ENCODE measurements at places on chromosomes 7 and 10. TPM values are rescaled to one million over a fixed set of nuclear protein-coding genes. Genes with fewer than 3 reads are reported as not detected.
A peak's percentile ranks its signal among the peaks of the same experiment; 100 is the strongest.

Gene DDC
- polyA plus RNA-seq: 418 TPM

Gene ATRNL1
- polyA plus RNA-seq: not detected

Gene FXYD4
- 0.10 TPM for polyA plus RNA-seq

Gene HABP2
- 0.89 TPM for polyA plus RNA-seq

Gene PVRIG
- polyA plus RNA-seq: 1.0 TPM

Gene ANKRD61
- polyA plus RNA-seq: 0.67 TPM

Gene TMEM140
- polyA plus RNA-seq: 13.2 TPM

Gene CPA4
- not detected for polyA plus RNA-seq

Gene VSTM2A
- not detected for polyA plus RNA-seq

Gene CAMK2B
- 1.3 TPM for polyA plus RNA-seq

Gene ACSL5
- polyA plus RNA-seq: 245 TPM

Gene MBL2
- not detected for polyA plus RNA-seq

- no peak for DNase-seq
Measured at GRCh38 chr7:45564886-45565455, 9.2 kb upstream of the ADCY1 start.

DNA sequence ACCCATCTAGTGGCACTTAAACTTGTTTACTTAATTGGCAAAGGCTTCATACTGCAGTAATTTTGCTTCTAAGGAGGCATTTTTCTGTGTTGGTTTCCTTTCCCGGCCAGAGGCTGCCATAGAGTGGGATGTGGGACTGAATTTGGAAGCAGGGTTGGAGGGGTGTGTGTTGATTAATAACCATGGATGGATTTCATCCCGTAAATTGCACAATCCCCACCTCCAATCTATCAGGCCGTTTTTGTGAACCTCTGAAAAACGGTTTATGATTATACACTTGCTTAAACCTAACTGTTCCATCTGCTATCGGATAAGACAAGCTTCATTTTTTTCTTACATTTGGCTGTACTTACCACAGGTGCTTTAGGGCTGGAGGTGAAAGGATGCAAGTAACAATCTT, 1.3 kb downstream of the TMEM60 start:
- DNase-seq: no peak

DNA sequence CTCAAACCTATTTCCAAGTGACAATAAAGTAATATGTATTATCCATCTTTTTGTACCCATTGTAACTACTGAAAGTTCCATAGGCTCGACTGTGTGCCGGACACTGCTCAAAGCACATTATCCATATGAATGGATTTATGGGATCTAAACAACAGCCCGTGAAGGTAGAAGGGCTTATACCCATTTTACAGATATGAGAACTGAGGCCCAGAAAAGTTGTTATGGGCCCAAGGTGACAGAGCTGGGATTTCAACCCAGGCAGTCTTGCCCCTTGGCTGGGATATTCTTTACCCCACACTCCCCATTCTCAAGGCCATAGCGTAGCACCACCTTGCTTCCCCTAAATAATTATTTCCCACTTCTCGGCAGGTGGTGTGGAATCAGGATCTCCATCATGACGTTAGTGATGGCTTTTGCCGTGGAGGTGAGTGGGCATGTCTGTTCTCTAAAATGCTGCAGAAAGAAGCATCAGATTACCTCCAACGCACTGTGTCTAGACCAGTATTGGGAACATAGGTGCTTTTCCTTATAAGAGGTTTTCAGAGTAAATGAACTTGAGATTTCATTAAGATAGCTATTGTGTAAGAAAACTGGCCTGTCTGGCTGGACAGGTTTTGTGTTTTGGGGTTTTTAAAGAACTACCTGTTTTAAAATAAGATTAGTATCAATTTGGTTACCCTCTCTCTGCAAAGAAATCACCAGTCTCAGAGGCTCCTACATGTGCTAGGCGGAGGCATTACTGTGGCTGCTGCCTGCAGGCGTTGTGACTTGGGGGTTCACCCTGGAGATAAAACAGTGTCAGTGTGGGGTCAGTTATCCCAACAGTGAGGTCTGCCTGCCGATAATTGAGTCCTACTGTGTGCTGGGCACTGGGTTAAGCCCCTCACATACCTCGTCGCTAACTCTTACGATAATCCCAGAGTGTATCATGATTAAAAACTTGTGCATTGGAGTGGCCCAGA, 85.1 kb upstream of the SDK1 start:
- DNase-seq: no peak

DNA sequence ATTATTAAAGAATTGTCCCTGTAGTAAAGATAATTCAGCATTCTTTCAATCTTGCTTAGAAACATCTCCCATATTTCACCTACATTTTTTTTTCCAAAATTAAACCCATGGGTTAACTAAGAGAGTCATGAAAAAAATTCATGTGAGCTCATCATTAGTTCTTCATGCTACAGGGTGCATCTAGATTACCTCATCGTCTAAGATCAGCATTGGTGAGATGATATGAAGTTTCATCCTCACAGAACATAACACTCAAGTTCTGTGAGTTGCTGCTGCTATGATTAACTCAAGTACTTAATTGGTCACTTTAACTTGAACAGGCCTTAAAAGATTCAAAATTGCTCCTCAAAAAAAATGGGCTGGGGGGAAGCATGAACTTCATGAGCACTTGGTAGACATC, 50.0 kb downstream of the RAB11FIP2 start:
- DNase-seq: no peak

DNA sequence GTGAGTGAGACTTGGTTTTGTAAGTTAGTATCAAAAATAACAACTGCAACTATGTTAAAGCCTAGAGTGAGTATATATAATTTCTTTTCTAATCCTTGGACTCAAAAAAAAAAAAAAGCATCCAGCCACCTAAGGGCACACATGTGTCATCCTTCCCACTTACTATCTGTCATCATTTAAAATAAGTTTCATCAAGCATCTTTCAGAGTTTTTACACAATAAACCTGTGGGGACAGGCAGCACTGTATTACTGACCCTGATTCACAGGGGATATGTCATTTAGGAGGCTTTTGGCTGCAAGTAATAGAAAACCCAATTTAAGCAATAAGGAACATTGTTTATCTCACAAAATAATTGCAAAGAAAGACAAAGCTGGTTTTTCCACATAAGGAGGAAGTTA, 32.3 kb upstream of the OSBPL3 start:
- no peak for DNase-seq

DNA sequence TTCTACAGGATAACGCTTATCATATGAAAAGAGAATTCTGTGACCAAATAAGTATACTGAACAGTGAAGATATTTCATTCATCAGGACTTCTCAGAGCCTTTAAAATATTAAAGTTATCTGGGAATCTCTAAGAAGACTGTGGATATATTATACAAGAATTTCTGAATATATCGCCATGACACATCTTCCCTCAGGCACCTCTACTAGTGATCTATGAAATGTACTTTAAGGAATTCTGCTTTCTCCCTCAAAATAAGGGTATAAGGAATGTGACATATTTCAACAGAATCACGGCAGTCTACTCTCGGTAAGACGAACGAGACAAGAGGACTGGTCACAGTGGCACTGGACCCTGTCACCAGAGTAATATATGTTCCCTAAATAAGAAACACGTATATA, 504.2 kb upstream of the PHF14 start:
- DNase-seq: no peak

GRCh38 chr7:158025686-158026600, 561.7 kb downstream of the PTPRN2 start:
- no peak for DNase-seq

- DNase-seq: peak; percentile 52
Measured at GRCh38 chr7:32062150-32062549, 8.1 kb downstream of the PDE1C start.

DNA sequence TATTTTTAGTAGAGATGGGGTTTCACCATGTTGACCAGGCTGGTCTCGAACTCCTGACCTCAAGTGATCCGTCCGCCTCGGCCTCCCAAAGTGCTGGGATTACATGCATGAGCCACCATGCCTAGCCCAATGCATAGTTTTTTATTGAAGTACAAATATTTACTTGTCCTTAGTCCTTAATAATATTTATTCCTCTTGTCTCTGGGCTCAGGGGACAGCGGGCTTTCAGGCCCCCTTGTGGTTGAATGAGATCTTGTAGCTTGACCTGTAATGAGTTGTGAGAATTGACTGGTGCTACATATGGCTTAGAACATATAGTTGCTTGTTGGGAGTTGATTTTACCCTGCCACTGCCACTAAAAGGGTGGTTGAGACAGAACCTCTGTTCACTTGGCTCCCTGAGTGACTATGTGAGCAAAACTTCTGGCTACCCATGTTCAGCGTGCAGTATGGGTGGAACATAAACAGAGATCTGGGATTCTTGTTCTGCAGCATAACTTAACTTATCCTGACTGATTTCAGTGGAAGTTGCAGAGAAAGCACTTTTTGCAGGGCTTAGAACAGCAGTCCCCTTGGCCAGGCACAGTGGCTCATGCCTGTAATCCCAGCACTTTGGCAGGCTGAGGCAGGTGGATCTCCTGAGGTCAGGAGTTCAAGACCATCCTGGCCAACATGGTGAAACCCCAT, 14.9 kb downstream of the CCL26 start:
- peak; percentile 37 for DNase-seq

GRCh38 chr10:47311193-47311931, 10.9 kb upstream of the GDF2 start:
- DNase-seq: peak; percentile 81

DNA sequence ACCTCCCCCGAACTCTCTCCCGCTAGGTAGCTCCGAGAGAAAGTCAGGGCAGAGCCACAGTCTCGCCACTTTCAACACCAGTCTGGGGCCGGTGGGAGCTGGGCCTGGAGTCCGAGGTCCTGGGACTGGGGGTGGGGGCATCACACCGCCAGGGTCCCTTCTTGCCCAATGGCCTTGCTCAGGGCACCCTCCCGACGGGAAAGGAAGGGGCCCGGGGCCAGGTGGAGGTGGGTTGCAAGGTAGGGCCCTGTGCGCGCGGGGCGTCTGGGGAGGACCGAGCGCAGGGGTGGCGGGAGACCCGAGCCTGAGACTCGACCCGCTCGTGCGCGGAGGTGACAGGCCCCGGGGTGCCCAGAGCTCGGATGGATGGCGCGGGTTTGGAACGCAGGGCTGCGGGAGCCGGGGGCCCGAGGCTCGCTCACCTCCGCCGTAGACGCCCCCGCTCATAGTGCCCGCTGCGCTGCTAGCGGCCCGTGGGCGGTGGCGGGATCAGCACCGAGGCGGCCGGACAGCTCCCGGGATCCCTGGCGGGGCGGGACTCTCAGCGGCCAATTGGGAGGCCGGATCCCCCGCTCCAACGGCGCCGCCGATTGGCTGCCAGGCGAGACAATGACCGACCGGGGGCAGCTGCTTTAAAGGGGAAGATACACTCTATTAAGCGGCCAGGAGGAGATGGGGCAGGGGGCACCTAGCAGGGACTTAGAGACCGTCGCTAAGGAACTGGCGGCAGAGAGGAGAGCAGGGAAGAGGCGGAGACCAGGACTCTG, at the start of gene ACTL6B:
ACTL6B (minus strand) TSS at position 541 of the 767 bp plus-strand sequence; CDS start at position 447, 94 bp downstream.
- peak; percentile 36 for DNase-seq

GRCh38 chr10:66678521-66678920, 247.3 kb upstream of the LRRTM3 start:
- DNase-seq: no peak

DNA sequence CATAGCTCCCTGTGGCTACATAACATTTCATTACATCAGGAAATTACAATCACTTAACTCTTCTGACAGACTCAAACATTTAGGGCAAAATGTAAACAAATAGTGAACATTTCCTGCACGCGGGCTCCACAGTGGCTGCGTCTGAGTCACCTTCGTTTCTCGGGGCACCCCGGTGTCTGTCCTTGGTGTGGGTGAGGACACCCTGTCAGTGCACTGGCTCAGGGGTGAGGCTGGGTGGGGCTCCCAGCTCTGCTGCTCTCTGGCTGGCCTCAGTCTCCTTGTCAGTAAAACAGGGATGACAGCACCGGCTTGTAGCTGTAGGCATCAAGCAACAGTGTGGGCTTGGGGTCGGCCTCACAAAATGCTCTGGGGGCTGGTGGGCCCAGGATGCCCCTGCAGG, 237.1 kb upstream of the SHH start:
- no peak for DNase-seq

- no peak for DNase-seq
Measured at GRCh38 chr7:96663457-96663856, 46.2 kb downstream of the SEM1 start.

GRCh38 chr7:51456-52068, 140.8 kb upstream of the FAM20C start:
- DNase-seq: no peak

DNA sequence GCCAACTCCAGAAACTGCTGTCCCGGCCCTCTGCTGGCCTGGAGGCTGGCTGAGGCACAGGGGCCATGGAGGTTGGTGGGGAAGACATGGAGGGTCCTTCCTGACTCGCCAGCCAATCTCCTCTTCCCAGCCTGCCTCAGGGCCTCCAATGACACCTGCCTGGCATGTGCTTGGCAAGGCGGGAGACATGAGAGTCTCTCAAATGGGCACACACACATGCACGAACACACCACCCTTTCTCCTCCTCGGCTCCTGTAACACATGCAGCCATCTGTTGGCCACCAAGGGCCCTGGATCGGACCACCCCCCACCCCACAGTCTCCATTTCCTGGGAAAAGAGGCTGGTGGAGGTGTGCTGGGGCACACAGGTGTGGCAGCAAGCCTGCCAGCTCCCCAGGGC, 56.4 kb downstream of the YKT6 start:
- DNase-seq: no peak

DNA sequence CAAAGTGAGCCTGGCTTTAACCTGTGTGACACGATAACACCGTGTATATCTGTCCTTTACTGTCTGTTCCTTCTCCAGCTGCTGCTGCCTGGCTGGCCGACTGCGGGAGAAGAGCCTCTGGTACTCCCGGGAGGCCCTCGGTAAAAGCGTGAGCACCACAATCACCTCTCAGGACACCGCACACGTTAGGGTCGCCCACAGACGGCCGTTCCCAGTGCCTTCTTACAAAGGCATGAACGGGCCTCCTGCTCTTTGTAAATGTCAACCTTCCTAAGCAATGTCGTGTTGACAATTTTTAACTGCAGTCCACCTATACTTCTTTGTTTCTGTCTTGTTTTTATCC, 177.6 kb downstream of the DIP2C start:
- DNase-seq: no peak

GRCh38 chr7:143458263-143458662, 15.0 kb downstream of the TAS2R60 start:
- DNase-seq: no peak

GRCh38 chr10:66828957-66829356, 96.9 kb upstream of the LRRTM3 start:
- peak; percentile 11 for DNase-seq
